ENCODE measurements at places on chromosomes 6 and 20. TPM values are rescaled to one million over a fixed set of nuclear protein-coding genes. Genes with fewer than 3 reads are reported as not detected.

- H3K36me3 ChIP-seq = no peaks in the 10 kb centered on the region
- peaks cover 8% of the 10 kb centered on the region for H3K4me1 ChIP-seq
- DNase-seq = peak; percentile 86
- H3K4me3 ChIP-seq = no peak overlapping the region
These were observed 53.0 kb downstream of the ADAT2 start for GRCh38 chr6:143397227-143398222.

DNA sequence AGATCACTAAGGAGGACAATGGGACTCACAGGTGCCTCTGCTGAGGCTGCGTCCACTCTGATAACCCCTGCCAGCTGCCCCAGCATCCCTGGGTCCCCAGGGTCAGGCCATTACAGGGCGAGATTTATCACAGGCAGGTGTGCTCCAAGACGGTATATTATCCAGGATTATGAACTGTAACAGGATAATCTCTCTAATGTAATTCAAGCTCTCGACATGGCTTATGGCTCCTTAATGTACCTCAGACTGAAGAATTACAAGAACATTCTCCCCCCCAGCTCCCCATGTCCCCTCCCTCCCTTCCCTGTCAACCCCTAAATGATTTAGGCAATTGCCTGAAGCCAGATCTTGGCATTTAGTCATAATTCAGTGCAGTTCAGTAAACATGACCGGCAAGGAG, 86.8 kb downstream of the NCR2 start:
- H3K4me1 ChIP-seq = peaks cover 5% of the 10 kb centered on the region
- no peak overlapping the region for H3K4me3 ChIP-seq
- H3K27ac ChIP-seq = no peak overlapping the region
- peaks cover 4% of the 10 kb centered on the region for H3K27me3 ChIP-seq

DNA sequence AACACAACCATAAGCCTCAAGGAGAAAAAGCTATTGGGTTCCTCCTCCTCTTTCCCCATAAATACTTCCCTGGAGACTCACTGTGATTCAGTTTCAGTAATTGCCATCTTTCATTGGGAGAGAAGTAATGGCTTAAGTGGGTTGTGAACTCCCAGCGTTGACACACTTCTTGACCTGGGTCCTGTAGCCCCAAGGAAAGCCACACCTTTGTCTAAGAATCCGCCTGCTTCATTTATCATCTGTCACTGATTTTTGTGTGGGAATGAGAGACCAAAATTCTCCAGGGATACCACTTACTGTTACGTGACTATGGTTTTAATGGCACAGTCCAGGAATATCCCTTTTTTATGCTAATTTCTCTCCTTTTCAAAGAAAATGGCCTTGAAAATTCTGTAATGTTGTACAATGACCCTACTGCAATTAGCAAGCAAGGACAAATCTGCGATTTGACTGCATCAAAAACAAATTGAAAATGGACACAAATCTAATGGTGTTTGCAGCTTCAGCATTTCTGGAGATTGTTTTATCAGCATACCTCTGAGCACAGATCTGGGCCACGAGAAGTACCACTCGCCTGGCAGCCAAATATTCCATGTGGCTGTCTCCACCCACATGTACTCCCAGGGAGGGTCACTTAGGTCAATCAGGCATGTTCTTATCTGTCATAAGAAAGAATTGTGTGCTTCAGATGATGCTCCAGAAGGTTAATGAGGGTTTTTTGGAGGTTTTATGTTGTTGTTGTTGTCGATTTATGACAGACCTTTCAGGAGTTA, 29.8 kb downstream of the DCBLD1 start:
- H3K36me3 ChIP-seq = no peaks in the 10 kb centered on the region
- no peak overlapping the region for H3K4me3 ChIP-seq
- no peaks in the 10 kb centered on the region for H3K27me3 ChIP-seq
- no peak overlapping the region for H3K27ac ChIP-seq

DNA sequence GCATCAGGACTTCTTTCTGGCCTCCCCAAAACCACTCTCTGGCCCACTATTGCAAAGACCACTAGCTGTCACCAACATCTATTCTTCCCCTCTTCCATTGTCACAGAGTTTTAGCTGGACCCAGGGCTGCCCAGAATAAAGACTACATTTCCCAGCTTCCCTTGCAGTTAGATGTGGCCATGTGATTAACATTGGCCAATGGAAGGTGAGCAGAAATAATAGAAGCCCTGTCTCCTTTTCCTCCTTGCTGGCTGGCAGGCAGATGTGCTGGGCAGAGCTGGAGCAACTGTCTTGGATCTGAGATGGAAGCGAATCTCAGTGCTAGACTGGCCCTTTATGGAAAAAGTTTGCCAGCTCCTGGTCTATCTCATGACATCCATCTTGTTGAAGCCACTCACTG, 97.0 kb downstream of the KCNB1 start:
- no peaks in the 10 kb centered on the region for H3K36me3 ChIP-seq
- DNase-seq = no peak
- no peak overlapping the region for H3K4me3 ChIP-seq
- H3K27me3 ChIP-seq = no peaks in the 10 kb centered on the region

GRCh38 chr20:62820208-62820961, 3.5 kb downstream of the COL9A3 start:
- peaks cover 29% of the 10 kb centered on the region for H3K4me1 ChIP-seq
- DNase-seq = no peak
- H3K27me3 ChIP-seq = peaks cover 44% of the 10 kb centered on the region
- no peak overlapping the region for H3K27ac ChIP-seq
- no peak overlapping the region for H3K4me3 ChIP-seq
- H3K36me3 ChIP-seq = no peaks in the 10 kb centered on the region

GRCh38 chr6:99745651-99746050, 139.0 kb downstream of the PRDM13 start:
- H3K36me3 ChIP-seq = no peaks in the 10 kb centered on the region
- H3K4me3 ChIP-seq = no peak overlapping the region
- H3K27me3 ChIP-seq = peaks cover 13% of the 10 kb centered on the region
- no peak overlapping the region for H3K27ac ChIP-seq

GRCh38 chr20:59988141-59988540, 29.9 kb downstream of the CDH26 start:
- H3K4me3 ChIP-seq = no peak overlapping the region
- no peaks in the 10 kb centered on the region for H3K36me3 ChIP-seq
- peak; percentile 81 for DNase-seq
- no peaks in the 10 kb centered on the region for H3K27me3 ChIP-seq

- peaks cover 24% of the 10 kb centered on the region for H3K4me1 ChIP-seq
- H3K27ac ChIP-seq = no peak overlapping the region
- no peaks in the 10 kb centered on the region for H3K36me3 ChIP-seq
- H3K27me3 ChIP-seq = no peaks in the 10 kb centered on the region
- no peak for DNase-seq
These were observed 7.2 kb upstream of the SERPINB1 start for GRCh38 chr6:2848851-2849250.

GRCh38 chr6:52152711-52153160, 33.4 kb upstream of the IL17A start:
- no peaks in the 10 kb centered on the region for H3K36me3 ChIP-seq
- no peak for DNase-seq
- H3K27ac ChIP-seq = no peak overlapping the region
- H3K27me3 ChIP-seq = no peaks in the 10 kb centered on the region

DNA sequence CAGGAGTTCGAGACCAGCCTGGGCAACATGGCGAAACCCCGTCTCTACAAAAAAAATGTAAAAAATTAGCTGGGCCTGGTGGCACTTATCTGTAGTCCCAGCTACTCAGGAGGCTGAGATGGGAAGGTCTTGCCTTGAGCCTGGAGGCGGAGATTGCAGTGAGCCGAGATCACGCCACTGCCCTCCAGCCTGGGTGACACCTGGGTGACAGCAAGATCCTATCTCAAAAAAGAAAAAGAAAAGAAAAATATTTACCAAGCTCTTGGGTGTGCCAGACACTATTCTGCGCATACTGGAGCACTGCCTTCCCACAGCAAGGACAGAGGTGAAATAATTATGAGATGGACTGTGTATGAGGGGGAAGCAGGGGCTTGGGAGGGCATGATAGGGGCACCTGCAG, 19.6 kb downstream of the POFUT1 start:
- H3K27me3 ChIP-seq = no peaks in the 10 kb centered on the region
- peaks cover 46% of the 10 kb centered on the region for H3K36me3 ChIP-seq
- peak overlapping the region; percentile 68 for H3K27ac ChIP-seq
- no peak for DNase-seq

DNA sequence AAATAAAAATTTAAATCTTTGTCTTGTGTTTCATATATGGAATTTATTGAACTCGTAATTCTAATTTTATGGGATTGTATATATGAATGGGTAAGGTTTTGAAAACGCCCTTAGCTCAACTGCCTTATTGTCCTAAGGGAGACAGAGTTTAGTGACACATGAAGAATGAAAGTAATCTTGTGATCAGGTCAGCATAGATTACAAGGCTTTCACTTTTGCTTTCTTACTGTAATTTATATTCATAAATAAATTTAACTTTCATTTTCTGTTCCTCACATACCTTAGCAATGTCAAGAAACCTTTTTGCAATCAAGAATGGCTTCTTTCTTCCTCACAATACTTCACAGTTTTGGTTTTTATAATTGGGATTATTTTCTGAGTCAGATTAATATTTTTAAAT, 14.4 kb downstream of the KPNA5 start:
- H3K27me3 ChIP-seq = no peaks in the 10 kb centered on the region
- H3K4me1 ChIP-seq = no peaks in the 10 kb centered on the region
- no peak overlapping the region for H3K4me3 ChIP-seq
- H3K36me3 ChIP-seq = peaks cover 37% of the 10 kb centered on the region

- H3K4me1 ChIP-seq = no peaks in the 10 kb centered on the region
- DNase-seq = no peak
- H3K36me3 ChIP-seq = no peaks in the 10 kb centered on the region
- no peak overlapping the region for H3K27ac ChIP-seq
These were observed 16.8 kb upstream of the CDH22 start for GRCh38 chr20:46324960-46325703.

DNA sequence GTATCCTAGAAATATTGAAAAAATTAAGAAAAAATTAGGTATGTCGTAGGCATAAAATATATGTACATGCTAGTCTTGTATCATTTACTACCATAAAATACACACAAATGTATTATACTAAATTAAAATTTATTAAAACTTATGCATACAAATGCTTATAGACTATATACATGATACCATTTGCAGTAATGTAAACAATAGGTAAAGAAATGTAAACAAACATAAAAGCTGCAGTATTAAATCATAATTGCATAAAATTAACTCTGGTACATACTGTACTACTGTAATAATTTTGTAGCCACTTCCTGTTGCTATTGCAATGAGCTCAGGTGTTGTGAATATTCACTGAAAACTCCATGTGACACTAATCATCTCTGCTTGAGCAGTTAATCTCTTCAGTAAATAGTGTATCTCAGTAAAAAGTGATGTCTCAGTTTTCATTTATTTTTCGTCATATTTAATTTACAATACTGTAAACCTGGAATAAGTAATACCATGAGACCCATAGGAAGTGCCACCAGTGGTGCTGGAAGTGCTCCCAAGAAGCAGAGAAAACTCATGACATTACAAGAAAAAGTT, 29.3 kb downstream of the RALGAPB start:
- no peak overlapping the region for H3K4me3 ChIP-seq
- H3K36me3 ChIP-seq = peaks cover 58% of the 10 kb centered on the region
- H3K27me3 ChIP-seq = no peaks in the 10 kb centered on the region
- no peaks in the 10 kb centered on the region for H3K4me1 ChIP-seq

GRCh38 chr6:111590209-111590980, 15.3 kb downstream of the TRAF3IP2 start:
- no peak for DNase-seq
- peak overlapping the region; percentile 72 for H3K27ac ChIP-seq
- H3K4me1 ChIP-seq = peaks cover 59% of the 10 kb centered on the region
- no peaks in the 10 kb centered on the region for H3K36me3 ChIP-seq

DNA sequence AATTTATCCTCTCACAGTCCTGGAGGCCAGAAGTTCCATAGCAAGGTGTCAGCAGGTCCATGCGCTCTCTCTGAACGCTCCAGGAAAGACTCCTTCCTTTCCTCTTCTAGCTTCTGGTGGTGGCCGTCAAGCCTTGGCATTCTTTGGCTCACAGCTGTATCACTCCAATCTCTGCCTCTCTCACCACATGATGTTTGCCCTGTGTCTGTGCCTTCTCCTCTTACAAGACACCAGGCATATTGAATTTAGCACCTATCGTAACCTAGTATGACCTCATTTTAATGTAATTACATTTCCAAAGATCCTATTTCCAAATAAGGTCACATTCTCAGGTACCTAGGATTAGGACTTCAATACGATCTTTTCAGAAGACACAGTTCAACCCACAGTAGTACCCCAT, 428.5 kb downstream of the CD83 start:
- H3K4me1 ChIP-seq = no peaks in the 10 kb centered on the region
- DNase-seq = no peak
- no peaks in the 10 kb centered on the region for H3K36me3 ChIP-seq
- no peak overlapping the region for H3K4me3 ChIP-seq
- no peak overlapping the region for H3K27ac ChIP-seq

GRCh38 chr6:69542494-69542893, 254.3 kb downstream of the LMBRD1 start:
- H3K4me1 ChIP-seq = no peaks in the 10 kb centered on the region
- DNase-seq = no peak
- H3K27ac ChIP-seq = no peak overlapping the region
- H3K36me3 ChIP-seq = no peaks in the 10 kb centered on the region
- H3K4me3 ChIP-seq = no peak overlapping the region

DNA sequence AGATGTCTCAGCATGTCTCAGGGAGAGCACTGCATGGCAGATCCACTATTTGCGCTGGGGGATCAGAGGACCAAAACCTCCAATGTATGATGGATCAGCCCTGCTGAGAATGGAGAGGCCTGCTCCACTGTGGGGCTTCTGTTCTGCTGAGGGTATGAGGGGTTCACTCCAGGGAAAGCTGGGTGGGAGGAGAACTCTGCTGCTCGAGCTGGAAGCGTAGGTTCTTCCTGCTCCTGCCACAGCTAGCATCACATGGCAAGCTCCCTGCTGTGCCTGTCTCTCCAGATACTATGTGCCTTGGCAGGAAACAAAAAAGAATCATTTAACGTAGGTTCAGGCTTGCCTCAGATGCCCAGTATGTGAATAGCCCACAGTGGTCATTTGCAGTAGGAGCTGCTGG, 105.8 kb downstream of the EPM2A start:
- H3K4me1 ChIP-seq = no peaks in the 10 kb centered on the region
- no peaks in the 10 kb centered on the region for H3K27me3 ChIP-seq
- DNase-seq = no peak
- H3K27ac ChIP-seq = no peak overlapping the region

- no peak overlapping the region for H3K27ac ChIP-seq
- H3K27me3 ChIP-seq = no peaks in the 10 kb centered on the region
- no peaks in the 10 kb centered on the region for H3K4me1 ChIP-seq
- no peak for DNase-seq
- no peak overlapping the region for H3K4me3 ChIP-seq
These were observed 159.6 kb downstream of the BACH2 start for GRCh38 chr6:90136837-90137568.

The PROKR2 gene
- total RNA-seq = not detected

The OXT gene
- not detected for total RNA-seq

The SCUBE3 gene
- total RNA-seq = 0.46 TPM

The VSTM2L gene
- total RNA-seq = 12.9 TPM

The TRDN gene
- total RNA-seq = not detected

The DLK2 gene
- 0.23 TPM for total RNA-seq

The EDEM2 gene
- total RNA-seq = 39.2 TPM

The SEMG1 gene
- total RNA-seq = not detected

The TFAP2C gene
- 5.2 TPM for total RNA-seq

The NDUFAF4 gene
- total RNA-seq = 20.8 TPM

The SIGLEC1 gene
- 53.6 TPM for total RNA-seq

The PIGU gene
- total RNA-seq = 13.2 TPM

The AGER gene
- 1,590 TPM for total RNA-seq

The SLC32A1 gene
- not detected for total RNA-seq

The ZNF391 gene
- total RNA-seq = 2.1 TPM

The POU5F1 gene
- total RNA-seq = 2.8 TPM
